ENCODE measurements at places on chromosomes 5 and 9.

GRCh38 chr5:103033696-103034095, 86.2 kb downstream of the GIN1 start:
- DNase-seq, result no peak

DNA sequence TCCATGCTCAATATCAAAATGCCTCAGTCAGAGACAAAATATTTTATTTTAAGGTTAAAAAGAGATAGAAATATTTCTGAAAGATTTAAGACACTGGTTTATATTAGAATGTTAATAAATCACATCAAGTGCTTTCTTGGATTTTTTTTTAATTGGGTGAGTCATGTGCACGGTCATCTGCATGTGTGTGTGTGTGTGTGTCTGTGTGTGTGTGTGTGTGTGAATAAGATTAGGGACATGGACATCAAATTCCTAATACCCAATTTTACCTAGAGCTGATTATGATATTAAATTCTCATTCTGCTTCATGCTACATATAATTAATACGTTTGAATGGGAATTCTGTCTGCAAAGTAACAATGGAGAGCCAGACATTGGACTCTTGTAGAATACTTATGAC, 122.9 kb downstream of the BASP1 start:
- no peak for DNase-seq

DNA sequence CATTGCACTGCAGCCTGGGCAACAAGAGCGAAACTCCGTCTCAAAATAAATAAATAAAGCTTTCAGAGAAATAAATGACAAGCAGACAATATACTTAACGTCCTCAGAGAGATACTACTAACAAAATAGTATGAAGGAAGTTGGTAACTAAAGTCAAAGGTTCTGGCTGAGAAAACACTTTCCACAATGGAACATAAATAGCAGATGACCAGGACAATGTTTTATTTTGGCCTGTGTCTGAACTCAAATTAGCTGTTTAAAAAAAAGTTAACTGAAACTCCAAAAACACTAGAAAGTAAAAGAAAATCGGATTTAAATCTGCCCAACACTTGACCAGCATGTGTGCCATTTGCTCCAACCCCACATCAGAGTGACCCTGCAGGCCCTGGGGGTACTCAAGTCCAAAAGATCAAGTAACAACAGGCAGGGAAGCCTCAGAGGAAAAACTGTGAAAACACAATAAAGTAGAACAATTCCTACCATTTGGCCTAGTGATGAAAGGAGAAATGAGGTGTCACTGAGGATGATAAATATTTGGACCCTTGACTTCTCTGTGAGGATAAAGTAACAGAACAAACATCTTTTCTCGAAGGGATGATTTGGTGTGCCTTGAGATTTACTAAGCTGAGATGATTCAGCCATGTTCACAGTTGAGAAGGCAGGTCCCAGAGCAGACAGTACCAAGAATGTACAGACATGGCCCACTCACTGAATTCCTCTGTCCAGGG, 47.7 kb downstream of the LHFPL2 start:
- DNase-seq, result no peak

DNA sequence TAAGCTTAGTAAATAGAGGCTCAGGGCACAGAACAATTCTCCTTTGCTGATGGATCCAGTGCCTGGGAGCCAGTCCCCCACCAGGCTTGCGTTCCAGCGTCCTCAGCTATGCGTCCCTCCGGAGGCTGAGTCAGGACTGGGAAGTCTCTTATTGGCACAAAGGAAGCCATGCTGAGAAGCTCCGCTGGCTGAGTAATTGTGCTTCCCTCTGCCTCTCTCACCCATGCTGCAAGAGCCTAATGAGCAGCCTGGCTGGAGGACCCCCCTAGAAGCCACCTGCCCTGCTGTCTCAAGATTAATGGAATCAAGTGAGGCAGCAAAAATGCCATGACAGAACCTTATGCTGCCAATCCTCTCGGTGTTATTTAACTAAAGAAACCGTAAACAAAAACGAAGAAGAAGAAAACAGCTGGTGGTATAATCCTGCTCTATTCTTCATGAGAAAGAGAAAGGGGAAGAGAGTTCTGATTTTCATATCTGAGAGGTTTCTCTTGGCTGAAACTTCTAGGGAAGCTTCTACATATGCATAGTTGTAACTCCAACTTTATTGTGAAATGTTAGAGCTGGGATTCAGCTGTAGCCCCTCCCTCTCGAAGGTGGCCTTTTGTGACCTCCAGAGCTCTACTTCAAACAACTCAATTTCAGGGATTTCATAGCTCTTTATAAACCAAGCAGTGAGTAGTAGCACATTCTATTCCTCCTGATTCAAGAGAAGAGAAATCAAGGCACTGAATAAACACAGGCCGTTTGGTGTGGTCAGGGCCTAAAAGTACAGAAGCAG, 185.4 kb upstream of the SEMA6A start:
- DNase-seq, result no peak

DNA sequence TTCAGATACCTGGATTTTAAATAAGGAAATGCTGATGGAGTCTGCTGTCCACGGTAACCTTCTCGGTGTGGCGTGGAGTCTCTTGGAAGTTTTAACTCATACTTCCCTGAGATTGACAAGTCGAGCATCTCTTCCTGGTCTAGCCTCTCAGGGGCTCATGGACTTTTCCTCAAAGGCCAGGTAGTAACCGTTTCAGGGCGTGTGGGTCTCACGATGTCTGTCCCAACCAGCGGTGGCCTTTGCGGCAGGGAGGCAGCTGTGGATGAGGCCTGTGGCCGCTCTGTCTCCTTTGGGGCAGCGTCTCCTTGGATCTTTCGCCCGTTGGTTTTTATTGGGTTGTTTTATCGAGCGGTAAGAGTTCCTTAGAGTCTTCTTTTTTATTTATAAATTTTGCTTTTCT, 32.8 kb downstream of the CEP72 start:
- DNase-seq, result no peak

GRCh38 chr9:110801426-110801825, 132.8 kb downstream of the MUSK start:
- DNase-seq, result no peak

GRCh38 chr5:95631255-95631958, 11.5 kb downstream of the GPR150 start:
- peak; percentile 54 for DNase-seq

- no peak for DNase-seq
Measured at GRCh38 chr5:40832345-40832744, 2.7 kb downstream of the RPL37 start.

DNA sequence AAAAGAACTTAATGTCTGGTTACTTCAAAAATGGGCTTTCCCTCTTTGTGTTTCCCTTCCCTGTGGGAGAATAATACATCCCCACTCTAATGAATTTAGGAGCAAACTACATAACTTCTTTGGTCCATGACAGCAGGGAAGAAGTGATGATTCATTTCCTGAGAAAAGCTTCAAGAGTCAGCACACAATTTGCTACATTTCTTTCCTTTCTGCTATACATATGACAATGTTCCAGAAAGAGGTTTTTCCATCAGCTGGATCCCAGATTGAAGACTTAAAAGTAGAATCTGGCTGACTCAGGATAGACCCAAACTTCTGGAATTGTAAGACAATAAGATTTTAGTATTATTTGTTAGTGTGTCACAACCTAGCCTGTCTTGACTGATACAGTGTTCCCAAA, 126.1 kb downstream of the DRD1 start:
- DNase-seq, result no peak

DNA sequence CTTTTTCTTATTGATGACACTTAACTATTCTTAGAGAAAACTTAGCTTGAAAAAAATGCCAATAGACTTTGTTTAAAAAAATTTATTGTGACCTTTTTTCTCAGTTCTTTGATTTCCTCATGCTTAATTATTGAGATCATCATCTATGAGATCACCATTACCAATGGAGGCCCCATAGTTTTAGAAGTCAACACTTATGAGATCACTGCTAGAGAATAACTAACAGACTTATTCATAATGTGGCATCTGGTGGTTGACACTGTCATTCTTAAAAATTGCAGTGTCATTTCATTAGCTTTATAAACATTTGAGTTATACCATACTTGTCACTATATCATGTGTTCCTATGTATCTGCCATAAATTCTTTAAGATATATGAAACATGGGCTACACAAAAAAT, 14.9 kb upstream of the FEM1C start:
- no peak for DNase-seq

DNA sequence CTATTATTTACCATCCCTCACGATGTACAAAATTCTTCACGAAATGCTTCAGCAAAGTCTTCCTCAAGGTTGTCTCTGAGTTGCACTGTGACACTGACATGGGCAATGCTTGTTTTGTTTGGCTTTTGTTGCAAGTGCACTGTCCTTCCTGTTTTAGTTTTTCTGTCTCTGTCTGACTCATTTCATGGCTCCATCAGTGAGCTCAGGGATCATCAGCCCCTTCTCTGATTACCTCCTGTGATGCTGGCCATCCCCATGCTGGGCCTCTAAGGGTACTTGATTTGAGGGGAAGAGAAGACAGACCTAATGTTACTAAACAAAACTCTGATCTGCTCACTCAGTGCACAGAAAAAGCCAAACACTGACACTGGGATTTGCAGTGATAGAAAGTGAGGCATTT, 37.6 kb upstream of the STX17 start:
- no peak for DNase-seq

DNA sequence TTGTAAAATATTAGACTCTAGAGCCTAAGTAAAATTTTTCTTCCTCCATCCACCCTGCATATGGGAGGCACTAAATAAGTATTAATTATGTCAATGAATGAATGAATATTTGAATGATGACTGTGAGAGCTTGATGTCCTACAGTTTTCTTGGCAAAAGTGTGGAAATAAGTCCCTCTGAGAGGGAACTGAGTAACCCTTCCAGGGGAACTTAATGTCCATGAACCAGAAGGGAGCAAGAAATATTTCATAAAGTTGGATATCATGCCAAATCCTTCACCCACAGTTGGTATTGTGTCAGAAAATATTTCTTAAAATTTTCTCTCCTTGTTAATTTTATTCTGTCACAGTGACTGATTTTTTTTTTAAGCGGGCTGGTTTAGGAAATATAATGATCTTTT, 36.6 kb downstream of the NNT start:
- DNase-seq, result no peak

DNA sequence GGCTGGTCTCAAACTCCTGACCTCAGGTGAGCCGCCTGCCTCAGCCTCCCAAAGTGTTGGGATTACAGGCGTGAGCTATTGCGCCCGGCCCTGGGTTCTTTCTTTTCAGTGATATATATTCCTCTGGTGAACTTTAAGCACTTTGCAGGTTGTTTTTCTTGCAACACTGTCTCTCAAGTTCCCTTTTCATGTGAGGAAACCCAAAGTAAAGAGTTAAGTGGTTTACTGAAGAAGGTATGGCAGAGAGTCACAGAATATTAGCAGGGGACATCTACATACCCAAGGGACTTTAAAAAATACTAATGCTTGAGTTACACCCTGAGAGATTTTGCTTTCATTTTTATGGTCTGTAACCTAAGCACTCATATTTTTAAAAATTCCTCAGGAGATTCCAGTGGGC, 6.7 kb upstream of the GAPT start:
- DNase-seq, result no peak

GRCh38 chr5:50889790-50890189, 223.4 kb downstream of the PARP8 start:
- DNase-seq, result no peak

- no peak for DNase-seq
Measured at GRCh38 chr9:97812247-97812543, 40.8 kb upstream of the FOXE1 start.

DNA sequence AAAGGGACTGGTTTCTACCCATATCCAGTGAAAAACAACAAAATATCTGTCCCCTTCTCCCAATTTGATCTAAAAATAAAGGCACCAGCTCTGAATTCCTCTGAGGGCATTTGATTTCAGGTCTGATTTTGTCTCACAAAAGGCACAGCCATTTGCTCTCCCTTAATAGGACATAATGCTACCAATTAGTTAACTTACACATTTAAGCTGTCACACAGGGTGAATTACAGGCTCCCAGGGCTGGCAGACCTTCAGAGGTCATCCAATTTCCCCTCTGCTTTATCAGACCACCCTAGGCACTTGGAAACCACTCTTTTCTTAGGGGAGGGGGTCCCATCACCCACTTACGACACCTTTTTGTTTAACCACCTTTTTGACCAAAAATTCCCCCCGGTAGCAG, 319.9 kb downstream of the SPOCK1 start:
- DNase-seq, result no peak

GRCh38 chr5:1536871-1537602, 13.3 kb upstream of the LPCAT1 start:
- DNase-seq, result no peak

DNA sequence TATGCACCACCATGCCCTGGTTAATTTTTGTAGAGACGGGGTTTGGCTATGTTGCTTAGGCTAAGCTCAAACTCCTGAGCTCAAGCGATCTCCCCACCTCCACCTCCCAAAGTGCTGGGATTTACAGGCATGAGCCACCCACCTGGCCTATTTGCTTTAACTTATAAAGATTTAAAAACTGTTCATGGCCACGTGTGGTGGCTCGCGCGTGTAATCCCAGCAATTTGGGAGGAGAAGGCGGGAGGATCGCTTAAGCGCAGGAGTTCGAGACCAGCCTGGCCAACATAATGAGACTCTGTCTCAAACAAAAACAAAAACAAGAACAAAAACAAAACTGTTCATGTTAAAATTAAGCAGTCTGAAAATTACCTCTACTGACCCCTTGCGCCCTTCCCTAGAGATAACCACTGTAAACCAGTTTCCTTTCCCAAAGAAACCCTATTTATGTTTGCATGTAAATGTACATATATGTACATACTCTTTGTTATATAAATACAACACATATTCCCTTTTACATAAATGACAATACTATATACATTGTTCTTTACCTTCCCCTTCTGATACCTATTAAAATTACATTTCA, 1.5 kb downstream of the AK6 start:
- no peak for DNase-seq

DNA sequence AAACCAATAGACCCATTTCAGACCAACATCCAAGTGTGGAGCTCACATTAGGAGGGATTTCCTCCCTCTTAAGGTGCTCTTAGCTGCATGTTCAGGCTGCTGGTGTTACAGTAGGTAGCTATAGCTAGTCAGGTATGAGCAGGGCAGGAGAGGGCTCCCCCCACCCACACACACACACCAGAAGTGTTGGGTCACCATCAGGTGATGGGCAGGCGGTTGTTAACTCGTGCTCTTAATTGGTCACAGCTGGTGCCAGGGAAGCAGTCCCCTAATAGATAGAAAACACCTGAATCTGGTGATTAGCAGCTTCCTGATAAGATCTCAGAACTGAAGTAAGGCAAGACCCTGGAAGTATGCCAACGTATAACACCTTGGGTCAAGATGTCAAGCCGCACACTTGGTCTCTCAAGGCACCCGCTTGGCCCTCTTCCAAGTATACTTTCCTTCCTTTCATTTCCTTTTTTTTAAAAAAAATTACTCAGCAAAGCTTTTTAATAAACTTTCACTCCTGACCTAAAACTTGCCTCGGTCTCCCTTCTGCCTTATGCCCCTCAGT, 532.4 kb downstream of the DNAH5 start:
- DNase-seq, result no peak

GRCh38 chr9:136686794-136687711, at the start of gene AGPAT2:
AGPAT2 (minus strand) TSS chr9:136687457; CDS start chr9:136687357, 100 bp downstream.
- no peak for DNase-seq
